Mammary epithelial cell (primary cell): ENCODE measurements at places on chromosomes 4 and X.
A peak's percentile ranks its signal among the peaks of the same experiment; 100 is the strongest.

- no peak for DNase-seq
Measured at GRCh38 chr4:171378323-171378722, 434.9 kb upstream of the GALNTL6 start.

DNA sequence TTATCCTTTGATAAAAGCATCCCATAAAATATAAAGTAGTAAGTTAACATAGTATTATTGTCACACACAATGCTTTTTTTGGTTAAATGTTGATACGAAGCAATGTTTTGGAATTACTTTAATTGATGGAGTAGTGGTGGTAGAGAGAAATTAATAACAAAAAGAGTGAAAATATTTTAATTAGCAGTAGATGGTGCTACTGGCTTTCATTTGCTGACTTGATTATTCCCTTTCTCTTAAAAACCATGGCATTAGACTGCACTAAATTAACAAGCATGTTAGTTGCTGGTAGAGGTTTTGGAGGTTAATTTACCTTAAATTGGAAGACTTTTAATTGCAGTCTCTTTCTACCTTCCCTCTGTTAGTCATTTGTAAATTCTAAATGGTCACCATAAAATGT lies 8.9 kb upstream of the DCK start:
- no peak for DNase-seq

- DNase-seq: no peak
Measured at GRCh38 chrX:69808375-69808774, 192.5 kb downstream of the EDA start.

DNA sequence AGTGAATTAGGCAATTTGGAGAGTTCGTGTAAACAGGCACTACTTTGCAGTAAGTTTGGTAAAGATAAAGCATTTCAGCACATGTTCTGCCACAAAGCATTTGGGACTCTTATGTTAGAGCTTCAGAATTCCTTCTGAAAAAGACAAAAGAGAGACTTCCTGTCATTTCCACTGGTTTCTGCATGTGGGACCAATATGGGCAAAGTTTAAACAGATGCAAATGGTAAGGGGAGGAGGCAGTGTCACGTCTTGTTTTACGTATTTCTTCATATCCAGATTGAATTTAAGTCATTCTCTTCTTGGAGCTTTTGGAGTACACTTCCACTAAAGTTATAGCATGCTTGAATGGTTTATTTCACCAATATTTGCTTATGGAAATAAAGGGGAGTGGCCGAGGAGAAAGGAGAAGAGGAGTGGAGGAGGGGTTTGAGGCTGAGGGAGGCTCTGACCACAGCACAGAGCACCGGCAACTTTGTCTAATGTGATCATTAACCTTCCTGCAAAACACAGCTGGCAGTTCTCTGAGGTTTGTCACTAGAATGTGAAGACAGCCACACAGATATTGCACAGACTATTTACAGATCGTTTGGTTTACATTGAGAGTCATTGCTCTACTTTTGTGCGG lies at the start of gene APELA:
Gene APELA, plus strand, starts transcription at position 479 of the 625 bp plus-strand sequence. CDS start 154 bp downstream, outside the sequence.
- no peak for DNase-seq

- peak; percentile 30 for DNase-seq
Measured at GRCh38 chrX:23694606-23695005, 27.3 kb downstream of the PRDX4 start.

DNA sequence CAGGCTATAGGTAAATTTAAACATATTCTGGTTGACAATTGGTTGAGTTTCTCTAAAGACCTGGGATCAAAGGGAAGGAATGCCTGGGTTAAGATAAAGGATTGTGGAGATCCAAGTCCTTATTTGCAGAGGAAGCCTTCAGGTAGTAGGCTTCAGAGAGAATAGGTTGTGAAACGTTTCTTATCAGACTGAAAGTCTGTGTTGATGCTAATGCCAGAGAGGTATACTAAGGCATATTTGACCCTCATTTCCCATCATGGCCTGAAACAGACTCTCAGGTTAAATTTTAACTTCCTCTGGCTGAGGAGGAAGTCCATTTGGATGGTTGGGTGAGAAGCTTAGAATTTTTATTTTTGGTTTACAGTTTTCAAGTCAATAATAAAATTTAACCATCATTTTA lies 48.1 kb downstream of the UGT2A2 start:
- DNase-seq: no peak
